ENCODE measurements at places on chromosomes 4 and X. TPM values are rescaled to one million over a fixed set of nuclear protein-coding genes. Genes with fewer than 3 reads are reported as not detected.

TACR3 gene
- not detected for total RNA-seq

COX7B2 gene
- not detected for total RNA-seq

TLL1 gene
- not detected for total RNA-seq

CXCL10 gene
- 3.0 TPM for total RNA-seq

PRSS12 gene
- total RNA-seq = not detected

TCEANC gene
- total RNA-seq = 0.89 TPM

CABS1 gene
- total RNA-seq = not detected

SYTL4 gene
- total RNA-seq = not detected

CT45A2 gene
- total RNA-seq = not detected

TMPRSS11E gene
- 0.19 TPM for total RNA-seq

Data from activated naive CD8-positive, alpha-beta T cell treated with anti-CD3 and anti-CD28 coated beads for 36 hours (primary cell).